Activated T-cell treated with anti-CD3 and anti-CD28 coated beads, Interleukin-2, amount 50 U/mL, for 24 hours (primary cell): ENCODE measurements at places on chromosomes 16 and 17.

DNA sequence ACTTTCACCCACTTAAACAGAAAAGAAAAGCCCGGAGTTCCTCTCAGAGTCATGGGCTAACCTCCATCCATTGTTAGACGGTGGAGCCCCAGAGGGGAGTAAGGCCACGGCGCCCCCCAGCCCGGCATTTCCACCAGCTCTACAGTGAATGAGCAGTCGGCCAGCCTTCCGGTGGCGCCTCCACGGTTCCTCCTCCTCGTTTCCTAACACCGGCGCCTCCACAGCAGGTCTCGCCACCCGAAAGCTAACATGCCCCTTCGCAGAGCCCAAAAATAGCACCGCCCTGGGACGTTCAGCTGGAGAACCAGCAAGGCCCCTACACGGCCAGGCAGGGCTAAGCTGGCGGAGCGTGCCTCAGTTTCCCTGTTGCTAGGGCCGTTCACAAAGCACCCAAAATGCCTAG lies 858 bp downstream of the MMD start:
- peaks cover 31% of the 10 kb centered on the region for H3K27me3 ChIP-seq
- DNase-seq, result peak; percentile 68
- peaks cover 24% of the 10 kb centered on the region for H3K36me3 ChIP-seq
- H3K4me1 ChIP-seq, result peaks cover 51% of the 10 kb centered on the region
- H3K4me3 ChIP-seq, result peak overlapping the region; percentile 93

GRCh38 chr17:52181782-52182181 lies 23.3 kb upstream of the CA10 start:
- no peak overlapping the region for H3K27ac ChIP-seq
- H3K27me3 ChIP-seq, result peaks cover 7% of the 10 kb centered on the region

- no peaks in the 10 kb centered on the region for H3K4me1 ChIP-seq
- DNase-seq, result no peak
- H3K27ac ChIP-seq, result no peak overlapping the region
- no peaks in the 10 kb centered on the region for H3K36me3 ChIP-seq
- H3K4me3 ChIP-seq, result no peak overlapping the region
These were observed 398.9 kb downstream of the PMP22 start for GRCh38 chr17:14866266-14866665.

DNA sequence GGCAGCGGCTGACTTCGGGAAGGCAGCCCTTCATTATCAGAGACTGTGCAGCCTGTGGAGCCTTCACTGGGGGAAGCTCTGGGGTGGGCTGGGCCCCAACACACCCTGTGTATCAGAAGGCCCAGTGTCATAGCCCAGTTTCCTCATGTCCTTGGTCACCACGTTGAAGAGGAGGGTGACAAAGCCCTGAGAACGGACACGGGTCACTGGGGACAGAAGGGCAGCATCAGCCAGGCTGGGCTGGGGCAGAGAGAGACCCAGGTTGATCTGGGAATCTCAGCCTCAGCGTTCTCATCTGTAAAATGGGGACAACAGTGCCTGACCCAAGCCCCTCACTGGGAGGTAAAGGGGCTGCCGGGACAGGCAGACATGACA lies 19.3 kb downstream of the B9D1 start:
- H3K4me1 ChIP-seq, result no peaks in the 10 kb centered on the region
- peaks cover 29% of the 10 kb centered on the region for H3K27me3 ChIP-seq
- DNase-seq, result peak; percentile 1
- no peak overlapping the region for H3K27ac ChIP-seq
- H3K4me3 ChIP-seq, result no peak overlapping the region
- H3K36me3 ChIP-seq, result no peaks in the 10 kb centered on the region

DNA sequence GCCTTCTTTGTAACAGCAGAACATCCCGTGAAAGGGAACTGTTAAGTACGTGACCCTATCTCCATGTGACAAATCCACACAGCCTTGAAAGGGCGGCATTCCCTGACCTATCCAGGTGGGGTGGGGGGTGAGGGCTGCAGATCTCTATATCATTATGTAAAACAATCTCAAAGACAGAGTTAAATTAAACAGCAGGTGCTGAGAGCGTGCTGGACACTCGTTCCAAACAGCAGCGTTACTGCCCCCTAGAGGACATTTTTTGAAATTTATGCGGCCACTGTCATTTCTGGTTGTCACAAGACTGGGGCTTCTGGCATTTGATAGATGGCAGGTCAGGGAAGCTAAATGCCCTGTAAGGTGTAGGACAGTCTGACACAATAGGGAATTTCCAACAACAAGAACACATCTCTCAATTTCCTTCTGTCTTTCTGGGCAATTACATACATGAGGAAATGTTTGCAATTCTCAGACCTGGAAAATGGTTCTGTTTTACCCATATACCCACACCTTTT lies 6.7 kb upstream of the SLC25A39 start:
- H3K27me3 ChIP-seq, result no peaks in the 10 kb centered on the region
- H3K27ac ChIP-seq, result no peak overlapping the region
- no peak overlapping the region for H3K4me3 ChIP-seq
- peaks cover 18% of the 10 kb centered on the region for H3K4me1 ChIP-seq
- peaks cover 2% of the 10 kb centered on the region for H3K36me3 ChIP-seq

- no peaks in the 10 kb centered on the region for H3K27me3 ChIP-seq
- H3K27ac ChIP-seq, result peak overlapping the region; percentile 99
- peaks cover 1% of the 10 kb centered on the region for H3K36me3 ChIP-seq
- peak overlapping the region; percentile 82 for H3K4me3 ChIP-seq
- no peak for DNase-seq
- H3K4me1 ChIP-seq, result peaks cover 91% of the 10 kb centered on the region
These were observed 101.4 kb downstream of the PITPNC1 start for GRCh38 chr17:67478401-67479041.

- no peak overlapping the region for H3K27ac ChIP-seq
- H3K36me3 ChIP-seq, result no peaks in the 10 kb centered on the region
- H3K4me1 ChIP-seq, result peaks cover 21% of the 10 kb centered on the region
- no peaks in the 10 kb centered on the region for H3K27me3 ChIP-seq
- no peak overlapping the region for H3K4me3 ChIP-seq
These were observed 56.7 kb upstream of the MED9 start for GRCh38 chr17:17420082-17420481.

GRCh38 chr16:4776141-4776705 lies 9.3 kb upstream of the ZNF500 start:
- no peaks in the 10 kb centered on the region for H3K4me1 ChIP-seq
- H3K27me3 ChIP-seq, result no peaks in the 10 kb centered on the region
- H3K36me3 ChIP-seq, result no peaks in the 10 kb centered on the region
- no peak overlapping the region for H3K27ac ChIP-seq
- no peak for DNase-seq

DNA sequence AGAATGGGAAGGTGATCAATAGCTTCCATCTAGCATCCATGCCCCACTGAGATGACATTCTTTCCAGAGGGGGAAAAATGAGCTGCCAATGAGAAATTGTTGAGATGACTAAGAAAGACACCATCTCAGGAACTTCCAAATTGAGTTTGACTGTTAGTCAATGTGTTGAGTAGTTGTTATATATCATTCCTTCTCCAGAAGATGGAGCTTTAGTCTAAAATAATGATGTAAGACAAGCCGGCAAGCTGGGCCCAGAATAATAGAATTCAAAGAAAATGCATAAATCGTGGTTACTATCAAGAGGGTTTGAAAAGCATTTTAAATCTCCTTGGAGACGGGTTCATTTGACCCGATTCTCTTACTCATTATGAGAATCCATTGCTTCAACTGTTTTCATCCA lies 71.0 kb upstream of the ATF7IP2 start:
- no peak for DNase-seq
- H3K36me3 ChIP-seq, result no peaks in the 10 kb centered on the region
- no peak overlapping the region for H3K4me3 ChIP-seq
- H3K27ac ChIP-seq, result no peak overlapping the region
- no peaks in the 10 kb centered on the region for H3K27me3 ChIP-seq

- no peak for DNase-seq
- no peaks in the 10 kb centered on the region for H3K4me1 ChIP-seq
- no peak overlapping the region for H3K4me3 ChIP-seq
- H3K36me3 ChIP-seq, result no peaks in the 10 kb centered on the region
- peaks cover 58% of the 10 kb centered on the region for H3K27me3 ChIP-seq
- no peak overlapping the region for H3K27ac ChIP-seq
These were observed 45.0 kb upstream of the NACA2 start for GRCh38 chr17:61635913-61636432.

DNA sequence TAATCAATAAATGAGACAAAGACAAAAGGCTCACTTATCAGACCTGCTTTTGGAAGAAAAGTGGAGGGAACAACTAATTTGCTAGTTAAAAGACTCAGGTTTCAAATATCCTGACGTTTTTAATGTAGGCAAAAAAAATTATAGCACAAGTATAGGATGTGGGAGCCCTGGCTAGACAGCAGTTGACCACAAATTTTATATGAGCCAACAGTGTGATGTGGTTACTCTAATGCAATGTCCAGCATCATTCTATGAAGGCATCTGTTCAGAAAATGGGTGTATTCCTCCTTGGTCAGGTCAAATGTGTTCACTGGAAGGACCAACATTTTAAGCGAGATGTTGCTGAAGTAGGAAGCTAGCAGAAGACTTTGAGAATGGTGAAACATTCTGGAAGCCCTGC lies 237.4 kb downstream of the MAP2K6 start:
- H3K27ac ChIP-seq, result no peak overlapping the region
- peaks cover 3% of the 10 kb centered on the region for H3K27me3 ChIP-seq
- H3K36me3 ChIP-seq, result no peaks in the 10 kb centered on the region
- H3K4me1 ChIP-seq, result peaks cover 2% of the 10 kb centered on the region
- no peak for DNase-seq

DNA sequence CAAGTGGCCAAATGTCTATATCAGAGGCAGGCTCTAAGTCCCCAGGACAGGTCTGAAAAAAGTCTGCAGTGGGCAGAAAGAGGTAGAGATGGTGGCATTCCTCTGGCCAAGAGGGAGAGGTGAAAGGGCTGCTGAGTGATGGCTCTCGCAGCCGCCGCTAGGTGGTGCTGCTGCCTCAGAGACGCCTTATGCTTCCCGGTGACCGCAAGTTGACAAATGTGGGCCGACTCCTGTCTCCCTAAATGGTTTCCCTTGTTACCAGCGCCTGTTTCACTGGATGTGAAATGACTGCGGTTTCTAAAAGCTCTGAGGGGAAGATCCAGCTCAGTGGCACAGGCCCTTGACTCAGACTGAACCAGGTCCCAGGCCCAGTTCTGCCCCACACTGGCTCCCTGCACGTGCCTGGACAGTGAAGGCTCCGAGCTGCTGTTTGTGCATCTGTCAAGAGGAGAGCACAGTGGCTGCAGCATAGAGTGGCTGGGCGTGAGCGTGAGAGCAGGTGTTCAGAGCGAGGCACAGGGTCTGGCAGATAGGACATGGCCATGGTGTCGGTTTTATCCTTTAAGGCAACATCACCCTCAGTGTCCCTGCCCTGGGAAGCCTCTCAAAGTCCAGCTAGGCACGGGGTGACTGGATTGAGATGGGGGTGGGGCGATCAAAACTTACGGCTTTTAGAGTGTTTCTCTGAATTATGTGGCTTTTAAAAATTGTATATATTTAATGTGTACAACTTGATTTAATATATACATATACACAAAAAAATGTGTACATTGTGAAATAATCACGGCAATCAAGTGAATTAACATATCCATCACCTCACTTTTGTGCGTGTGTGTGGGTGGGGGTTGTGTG lies 19.9 kb downstream of the CLEC16A start:
- no peaks in the 10 kb centered on the region for H3K27me3 ChIP-seq
- peaks cover 88% of the 10 kb centered on the region for H3K36me3 ChIP-seq
- H3K27ac ChIP-seq, result peak overlapping the region; percentile 99
- H3K4me3 ChIP-seq, result peak overlapping the region; percentile 65
- peaks cover 86% of the 10 kb centered on the region for H3K4me1 ChIP-seq
- DNase-seq, result peak; percentile 89

DNA sequence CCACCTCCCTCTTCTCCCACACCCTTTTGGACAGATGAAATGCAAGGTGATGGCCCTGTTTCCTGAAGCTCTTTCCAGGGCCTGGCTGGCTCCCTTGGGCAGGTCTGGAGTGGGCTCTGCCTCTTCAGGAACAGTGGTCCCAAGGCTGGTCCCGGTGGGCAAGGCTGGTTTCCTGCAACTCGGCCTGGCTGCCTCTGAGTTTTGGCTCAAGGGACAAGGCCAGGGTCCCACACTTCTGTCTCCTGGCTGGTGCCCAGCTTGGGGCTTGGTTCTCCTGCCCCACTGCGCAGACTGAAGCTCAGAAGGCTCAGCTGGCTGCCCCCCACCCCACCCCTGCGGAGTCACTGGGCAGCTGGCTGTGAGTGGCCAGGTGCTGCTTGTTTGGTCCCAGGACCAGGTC lies 3.8 kb upstream of the ACTG1 start:
- peak overlapping the region; percentile 66 for H3K27ac ChIP-seq
- H3K4me1 ChIP-seq, result peaks cover 29% of the 10 kb centered on the region
- peak overlapping the region; percentile 91 for H3K4me3 ChIP-seq
- DNase-seq, result no peak
- H3K36me3 ChIP-seq, result peaks cover 26% of the 10 kb centered on the region

GRCh38 chr16:72715267-72715666 lies 332.7 kb downstream of the ZFHX3 start:
- no peaks in the 10 kb centered on the region for H3K27me3 ChIP-seq
- H3K4me1 ChIP-seq, result no peaks in the 10 kb centered on the region
- no peak overlapping the region for H3K4me3 ChIP-seq
- H3K27ac ChIP-seq, result no peak overlapping the region
- peaks cover 38% of the 10 kb centered on the region for H3K36me3 ChIP-seq
- no peak for DNase-seq

DNA sequence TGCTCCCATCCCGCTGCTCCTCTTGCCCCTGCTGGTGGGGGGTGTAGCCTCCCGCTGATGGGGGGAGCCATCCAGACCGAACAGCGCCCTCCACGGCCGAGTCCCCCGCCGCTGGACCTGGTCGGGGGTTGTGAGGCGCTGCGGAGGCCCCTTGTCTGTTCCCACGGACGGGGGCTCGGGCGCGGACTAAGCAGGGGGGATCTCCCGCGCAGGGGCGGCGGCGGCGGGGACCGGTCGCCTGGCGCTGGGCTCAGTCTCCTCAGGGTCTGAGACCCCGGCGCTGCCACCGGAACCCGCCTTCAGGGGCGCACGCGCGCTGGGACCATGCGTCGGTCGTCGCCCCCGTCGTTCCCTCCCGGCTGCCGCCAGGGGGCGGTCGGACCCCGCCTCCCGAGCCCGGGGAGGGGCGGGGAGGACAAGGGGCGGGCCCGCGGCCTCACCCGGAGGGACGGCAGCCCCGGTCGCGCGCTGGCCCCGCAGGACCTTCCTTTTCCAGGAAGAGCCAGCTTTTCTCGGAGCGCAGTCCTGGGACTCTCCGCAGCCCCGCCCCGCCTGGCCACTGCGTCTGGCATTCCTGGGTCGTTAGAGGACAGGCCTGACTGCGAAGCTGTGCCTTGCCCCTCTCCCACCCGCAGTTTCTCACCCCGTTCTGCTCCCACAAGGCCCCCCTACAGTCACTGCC lies 6.3 kb upstream of the IL32 start:
- no peaks in the 10 kb centered on the region for H3K27me3 ChIP-seq
- H3K27ac ChIP-seq, result peak overlapping the region; percentile 95
- H3K4me3 ChIP-seq, result peak overlapping the region; percentile 87
- peaks cover 57% of the 10 kb centered on the region for H3K4me1 ChIP-seq
- peak; percentile 95 for DNase-seq

- no peak overlapping the region for H3K4me3 ChIP-seq
- no peaks in the 10 kb centered on the region for H3K27me3 ChIP-seq
- peaks cover 15% of the 10 kb centered on the region for H3K36me3 ChIP-seq
- DNase-seq, result peak; percentile 39
- H3K4me1 ChIP-seq, result peaks cover 16% of the 10 kb centered on the region
These were observed 259.0 kb downstream of the XYLT1 start for GRCh38 chr16:17211797-17212196.

- H3K27me3 ChIP-seq, result no peaks in the 10 kb centered on the region
- peak; percentile 81 for DNase-seq
- peak overlapping the region; percentile 100 for H3K27ac ChIP-seq
These were observed 10.6 kb downstream of the KSR1 start for GRCh38 chr17:27466743-27467375.

- no peak overlapping the region for H3K27ac ChIP-seq
- no peak for DNase-seq
These were observed 54.9 kb downstream of the GNAO1 start for GRCh38 chr16:56246051-56246817.

GRCh38 chr17:72359274-72359673 lies 238.5 kb downstream of the SOX9 start:
- no peak overlapping the region for H3K27ac ChIP-seq
- no peaks in the 10 kb centered on the region for H3K36me3 ChIP-seq
- no peak overlapping the region for H3K4me3 ChIP-seq
- no peaks in the 10 kb centered on the region for H3K4me1 ChIP-seq
- H3K27me3 ChIP-seq, result no peaks in the 10 kb centered on the region
